ENCODE measurements at places on chromosomes 12 and 14.

- no peak for DNase-seq
Observed at GRCh38 chr14:68692216-68692615, 100.7 kb downstream of the ZFP36L1 start.

DNA sequence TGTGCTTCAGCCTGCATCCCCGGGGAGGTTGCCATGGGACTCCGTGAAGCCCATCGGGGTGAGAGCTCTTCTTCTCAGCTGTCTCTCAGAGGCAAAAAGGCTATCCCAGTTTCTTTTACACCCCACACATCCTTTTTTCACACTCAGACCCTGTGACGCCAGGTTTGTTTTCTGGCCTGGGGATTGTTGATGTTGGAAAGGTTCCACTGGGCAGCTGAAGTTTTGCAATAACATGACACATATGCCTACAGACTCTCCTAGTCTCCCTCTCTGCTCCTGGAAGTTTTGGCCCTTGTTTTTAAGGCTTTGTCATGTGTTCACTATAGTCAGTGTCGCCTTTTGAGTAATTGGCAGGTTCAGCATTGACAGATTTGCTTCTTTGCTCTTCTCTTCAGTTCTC lies 118.6 kb downstream of the SMOC1 start:
- DNase-seq: no peak

DNA sequence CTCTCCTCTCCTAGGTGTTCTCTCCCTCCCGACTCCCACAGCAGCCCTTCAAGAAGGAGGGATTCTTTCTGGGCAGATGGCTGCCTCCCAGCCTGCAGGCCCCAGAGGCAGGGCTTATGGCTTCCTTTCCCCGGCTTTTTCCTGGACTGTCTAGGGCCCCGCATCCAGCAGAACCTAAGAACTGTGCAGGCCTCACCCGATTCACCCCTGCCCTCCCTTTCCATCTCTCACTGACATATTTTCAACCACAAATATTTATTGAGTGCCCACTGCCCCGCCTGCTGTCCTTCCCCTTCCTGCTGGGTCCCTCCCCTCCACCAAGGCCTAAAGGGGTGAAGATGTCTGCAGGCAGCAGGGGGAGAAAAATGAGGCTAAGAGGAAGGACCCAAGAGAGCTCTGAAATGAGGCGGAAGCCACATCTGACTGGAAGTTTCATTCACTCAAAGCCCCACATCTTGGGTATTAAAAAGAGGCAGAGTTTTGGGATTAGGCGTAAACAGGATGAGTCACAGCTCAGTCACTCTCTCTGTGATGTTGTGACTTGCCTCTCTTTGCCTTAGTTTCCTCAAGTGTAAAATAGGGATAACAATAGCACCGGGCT lies 2.9 kb downstream of the SCNN1A start:
- peak; percentile 77 for DNase-seq

DNA sequence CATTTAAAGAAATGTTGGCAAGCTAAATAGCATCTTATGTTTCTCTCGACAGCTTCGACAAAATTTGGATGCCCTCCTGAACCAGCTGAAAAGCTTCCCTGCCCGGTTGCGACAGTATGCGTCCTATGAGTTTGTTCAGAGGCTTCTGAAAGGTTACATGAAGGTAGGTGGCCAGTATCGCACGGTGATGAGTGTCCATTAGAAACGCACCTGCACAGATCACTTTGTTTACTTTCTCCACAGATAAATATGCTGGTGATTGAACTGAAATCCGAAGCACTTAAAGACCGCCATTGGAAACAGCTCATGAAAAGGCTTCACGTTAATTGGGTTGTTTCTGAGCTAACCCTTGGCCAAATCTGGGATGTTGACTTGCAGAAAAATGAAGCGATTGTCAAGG lies 36.5 kb downstream of the DYNC1H1 start:
- DNase-seq: no peak

DNA sequence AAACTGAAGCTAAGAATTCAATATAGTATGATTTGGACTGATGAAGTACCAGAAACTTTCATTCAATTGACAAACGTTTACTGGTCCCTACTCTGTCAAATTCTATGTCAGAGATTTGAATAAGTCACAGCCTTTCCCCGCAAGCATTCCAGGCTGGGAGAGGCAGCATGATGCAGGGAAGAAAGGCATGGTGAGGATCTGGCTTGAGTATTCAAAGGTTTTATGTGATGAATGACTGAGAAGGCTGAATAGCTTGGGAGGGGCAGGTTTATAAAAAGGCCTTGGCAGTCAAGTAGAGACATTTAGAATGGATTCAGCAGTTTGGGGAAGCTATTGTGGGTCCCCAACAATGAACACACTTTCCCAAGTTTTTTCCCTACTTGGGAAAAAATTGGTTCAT lies 431.8 kb downstream of the DPF3 start:
- no peak for DNase-seq

- no peak for DNase-seq
Observed at GRCh38 chr14:68811171-68811570, 18.3 kb upstream of the ZFP36L1 start.

DNA sequence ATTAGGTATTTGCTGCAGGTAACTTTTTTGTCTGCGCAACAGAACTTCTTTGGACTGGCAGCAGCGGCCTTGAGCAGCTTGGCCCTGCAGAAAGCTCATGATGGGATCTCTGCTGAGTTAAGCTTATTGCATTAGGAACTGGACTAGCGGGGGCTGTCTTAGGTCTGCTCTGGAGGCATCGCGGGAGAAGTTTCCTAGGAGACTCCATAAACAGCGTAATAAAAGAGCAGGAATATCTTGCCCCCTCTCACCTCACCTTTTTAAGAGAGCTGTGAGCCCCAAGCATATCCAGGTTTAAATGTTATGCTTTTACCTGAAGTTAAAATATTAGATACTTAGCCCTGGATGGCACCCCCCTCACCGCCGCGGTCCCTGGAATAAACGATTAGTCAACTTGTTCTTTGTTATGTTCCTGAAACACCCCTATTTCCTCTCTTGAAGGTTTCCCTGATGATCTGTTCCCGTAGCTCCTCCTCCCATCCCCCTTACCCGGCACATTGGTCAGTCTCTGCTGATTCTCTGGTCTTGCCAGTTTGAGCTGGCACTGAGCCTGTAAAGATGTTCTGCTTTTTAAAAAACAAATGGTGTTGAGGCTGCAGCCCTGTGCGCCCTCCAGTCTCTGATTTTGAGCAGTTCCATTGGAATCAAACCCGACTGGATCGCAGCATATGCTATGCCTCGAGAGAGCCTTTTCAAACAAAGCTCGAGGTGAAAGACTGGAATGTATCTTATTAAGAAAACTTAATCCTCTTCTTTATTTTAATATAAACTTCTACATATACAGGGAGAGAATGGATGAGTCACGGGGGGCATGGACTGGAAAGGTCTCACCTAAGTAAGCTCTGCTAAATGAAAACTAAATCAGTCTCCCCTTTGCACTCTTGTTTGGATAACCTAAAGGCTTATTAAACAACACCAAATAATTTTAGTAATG lies 1.9 kb downstream of the MLXIP start:
- DNase-seq: no peak

GRCh38 chr12:24852420-24852819 lies 96.5 kb downstream of the BCAT1 start:
- no peak for DNase-seq

GRCh38 chr12:71415336-71416231 lies 24.0 kb upstream of the LGR5 start:
- no peak for DNase-seq

DNA sequence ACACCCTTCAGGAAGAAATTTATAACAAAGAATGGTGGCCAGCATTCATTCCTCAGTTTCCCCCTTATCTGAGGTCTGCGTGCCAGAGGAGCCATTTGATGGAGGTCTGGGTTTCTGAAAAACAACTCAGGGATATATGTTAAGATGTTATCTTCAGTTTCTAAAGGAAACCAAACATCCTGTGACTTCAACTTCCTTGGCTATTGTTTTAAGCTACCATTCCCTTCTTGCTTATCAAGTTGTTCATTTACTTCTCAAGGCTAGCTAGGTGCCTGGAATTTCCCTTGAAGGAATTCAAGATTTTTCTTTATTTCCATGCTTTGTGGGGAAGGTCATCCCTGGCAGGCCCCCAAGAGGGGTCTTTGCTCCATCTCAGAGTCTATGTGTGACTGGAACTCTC lies 27.1 kb upstream of the OXA1L start:
- no peak for DNase-seq

GRCh38 chr12:46459111-46459510 lies 86.5 kb upstream of the SLC38A2 start:
- no peak for DNase-seq

DNA sequence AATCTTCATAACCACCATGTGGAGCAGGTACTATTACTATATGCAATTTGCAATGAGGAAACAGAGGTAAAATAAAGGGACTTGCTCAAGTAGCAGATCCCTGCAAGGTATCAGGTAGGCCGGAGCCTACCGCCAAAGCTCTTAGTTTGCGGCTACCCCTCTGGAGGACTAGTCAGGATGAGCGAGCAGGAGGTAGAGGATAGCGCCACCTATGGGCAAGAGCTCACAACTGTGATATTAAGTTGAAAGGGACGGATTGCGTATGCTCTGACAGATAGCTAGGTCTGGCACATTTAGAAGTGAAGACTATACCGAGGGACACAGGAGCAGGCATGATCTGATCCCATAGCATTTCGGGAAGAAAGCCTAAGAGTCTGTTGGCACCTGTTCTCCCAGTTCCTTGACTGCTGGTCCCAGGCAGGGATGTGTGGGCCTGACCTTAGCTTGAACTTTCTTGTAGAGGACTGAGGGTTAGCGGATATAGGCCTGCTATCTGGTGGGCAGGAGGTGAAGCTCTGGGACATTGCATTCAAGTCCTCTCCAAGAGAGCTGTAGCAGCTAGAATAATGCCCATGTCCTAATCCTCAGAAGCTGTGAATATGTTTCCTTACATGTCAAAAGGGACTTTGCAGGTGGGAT lies 48.0 kb downstream of the SLC17A8 start:
- DNase-seq: no peak

- DNase-seq: no peak
Observed at GRCh38 chr12:63805704-63806672, 26.3 kb downstream of the RXYLT1 start.
